ENCODE measurements at places on chromosomes 11 and 22.

DNA sequence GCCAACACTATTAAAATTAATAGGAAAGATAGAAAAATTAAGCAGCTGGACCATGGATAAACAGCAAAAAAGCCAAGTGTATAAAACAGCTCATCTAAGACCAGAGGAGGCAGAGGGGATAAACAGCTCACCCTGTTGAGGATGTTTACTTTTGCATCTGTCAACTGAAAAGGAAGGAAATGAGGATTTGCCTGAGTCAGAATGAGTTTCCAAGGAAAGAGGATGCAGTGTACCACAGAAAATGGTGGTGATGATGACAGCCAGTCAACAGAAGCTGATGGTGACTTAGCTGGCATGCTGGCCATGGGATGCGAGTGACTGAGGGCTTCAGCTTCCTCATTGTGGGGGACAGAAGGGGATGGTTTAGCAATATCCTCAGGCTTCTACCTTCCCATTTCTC, 183.5 kb downstream of the KIRREL3 start:
- no peak for DNase-seq

- DNase-seq, result no peak
Observed at GRCh38 chr11:911031-911889, 650 bp upstream of the CHID1 start.

DNA sequence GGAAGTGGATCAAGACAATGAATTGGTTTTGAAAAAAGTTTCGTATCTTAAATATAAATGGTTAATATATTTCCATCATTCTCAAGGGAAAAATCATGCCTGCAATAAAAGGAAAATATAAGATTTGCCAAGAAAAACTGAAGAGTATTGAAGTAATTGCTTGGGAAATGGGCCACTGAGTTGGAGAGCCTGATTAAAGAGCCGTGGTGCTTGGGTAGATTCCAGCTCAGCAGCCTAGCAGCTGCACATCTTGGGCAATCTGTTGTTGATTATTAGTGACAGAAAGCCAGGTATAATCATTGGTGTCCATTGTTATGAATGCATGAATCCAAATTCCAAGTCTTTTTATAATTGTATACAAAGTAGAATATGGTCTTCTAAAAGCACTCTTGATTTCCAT, 800.9 kb upstream of the CHORDC1 start:
- DNase-seq, result no peak

GRCh38 chr11:68441466-68442230, 18.9 kb upstream of the PPP6R3 start:
- DNase-seq, result no peak

DNA sequence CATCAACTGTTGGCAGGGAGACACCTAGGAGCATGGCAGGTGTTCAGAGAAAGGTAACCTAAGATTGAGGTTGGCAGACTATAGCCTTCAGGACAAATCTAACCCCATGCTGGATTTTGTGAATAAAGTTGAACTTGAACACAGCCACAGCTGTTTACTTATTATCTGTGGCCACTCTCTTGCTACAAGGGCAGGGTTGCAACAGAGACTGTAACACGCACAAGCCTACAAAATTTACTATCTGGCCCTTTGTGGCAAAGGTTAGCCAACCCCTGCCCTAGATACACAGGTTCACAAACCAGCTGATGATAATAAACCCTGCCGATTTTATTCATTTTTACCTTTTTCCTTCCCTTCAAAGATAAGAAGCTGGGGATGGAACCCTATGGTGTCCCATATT, 2.5 kb downstream of the THYN1 start:
- no peak for DNase-seq

DNA sequence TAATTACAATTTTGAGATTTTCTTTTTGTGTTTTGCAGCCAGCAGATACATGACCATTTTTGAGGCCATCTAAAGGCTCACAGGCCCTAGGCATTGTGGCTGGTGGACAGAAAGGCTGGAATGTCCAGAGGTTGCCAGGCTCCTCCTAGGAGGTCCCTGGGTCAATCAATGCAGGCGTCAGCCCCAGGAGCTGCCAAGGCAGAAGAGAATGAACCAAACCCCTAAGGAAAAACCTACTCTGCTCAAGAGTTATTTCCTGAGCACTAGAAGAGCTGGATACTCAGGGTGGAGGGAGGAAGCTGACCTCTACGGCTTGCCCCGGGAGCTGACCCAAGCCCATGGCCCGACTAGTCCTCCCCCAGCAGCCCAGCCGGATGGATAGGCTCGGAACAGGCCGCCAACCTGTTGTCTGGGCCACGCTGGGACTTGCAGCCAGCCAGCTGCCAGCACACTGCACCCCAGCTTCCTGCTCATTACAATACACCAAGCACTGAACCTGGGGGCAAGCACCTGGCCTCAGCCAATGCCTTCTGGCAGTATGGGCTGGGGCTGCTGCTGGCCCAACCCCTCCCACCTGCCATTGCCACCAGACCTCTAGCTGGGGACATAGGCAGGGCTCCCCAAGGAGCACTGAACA, 5.7 kb upstream of the SCGB1A1 start:
- DNase-seq, result no peak

DNA sequence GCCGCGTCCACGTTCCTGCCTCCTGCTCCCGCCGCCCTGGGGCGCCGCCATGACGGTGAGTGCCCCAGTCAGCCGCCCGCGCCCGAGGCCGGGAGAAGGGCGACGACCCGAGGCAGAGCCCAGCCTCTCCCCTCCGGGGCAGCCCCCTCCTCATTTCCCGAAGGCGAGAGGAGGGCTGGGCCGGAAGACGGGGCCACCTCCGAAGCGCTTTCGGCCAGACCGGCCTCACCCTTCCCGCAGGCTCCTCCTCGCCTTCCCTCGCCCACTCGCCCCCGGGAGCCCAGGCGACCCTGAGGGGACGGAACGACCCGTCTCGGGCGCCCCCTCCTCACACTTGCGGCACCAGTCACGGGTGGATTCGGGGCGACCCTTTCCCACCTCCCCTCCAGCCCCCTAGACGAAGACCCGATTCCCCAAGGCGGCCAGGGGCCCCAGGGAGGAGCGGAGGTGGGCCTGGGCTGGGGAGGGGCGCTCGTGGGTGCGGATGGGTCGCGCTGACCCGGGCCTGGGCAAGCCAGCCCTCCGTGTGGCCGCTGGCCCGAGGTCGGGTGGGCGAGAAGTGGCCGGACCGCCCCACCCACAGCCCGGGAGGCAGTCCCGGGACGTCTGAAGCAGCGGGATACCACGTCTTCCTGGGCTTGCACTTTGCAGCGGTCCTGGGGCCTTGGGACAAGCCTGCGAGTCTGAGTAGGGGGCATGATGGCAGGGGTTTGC, 49.7 kb downstream of the TRIOBP start:
- no peak for DNase-seq

DNA sequence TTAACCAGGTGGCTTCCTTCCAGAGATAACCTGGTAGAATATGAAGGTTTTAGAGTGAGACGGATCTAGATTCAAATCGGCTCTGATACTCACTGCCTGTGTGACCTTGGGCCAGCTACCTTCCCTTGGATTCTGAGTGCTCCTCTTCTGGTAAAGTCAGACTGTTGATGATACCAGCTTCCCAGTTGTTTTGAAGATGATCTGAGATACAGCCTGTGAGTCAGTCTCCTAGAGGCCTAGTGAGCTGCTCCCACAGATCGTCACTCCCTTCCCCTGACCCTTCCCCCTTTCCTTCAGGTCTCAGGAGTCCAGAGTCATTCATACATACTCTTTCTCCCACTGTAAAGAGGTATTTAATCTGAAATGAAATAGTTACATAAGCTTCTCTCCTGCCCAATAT, 207.8 kb downstream of the GRIK4 start:
- no peak for DNase-seq

GRCh38 chr11:27410272-27410671, 47.3 kb upstream of the CCDC34 start:
- DNase-seq, result no peak

DNA sequence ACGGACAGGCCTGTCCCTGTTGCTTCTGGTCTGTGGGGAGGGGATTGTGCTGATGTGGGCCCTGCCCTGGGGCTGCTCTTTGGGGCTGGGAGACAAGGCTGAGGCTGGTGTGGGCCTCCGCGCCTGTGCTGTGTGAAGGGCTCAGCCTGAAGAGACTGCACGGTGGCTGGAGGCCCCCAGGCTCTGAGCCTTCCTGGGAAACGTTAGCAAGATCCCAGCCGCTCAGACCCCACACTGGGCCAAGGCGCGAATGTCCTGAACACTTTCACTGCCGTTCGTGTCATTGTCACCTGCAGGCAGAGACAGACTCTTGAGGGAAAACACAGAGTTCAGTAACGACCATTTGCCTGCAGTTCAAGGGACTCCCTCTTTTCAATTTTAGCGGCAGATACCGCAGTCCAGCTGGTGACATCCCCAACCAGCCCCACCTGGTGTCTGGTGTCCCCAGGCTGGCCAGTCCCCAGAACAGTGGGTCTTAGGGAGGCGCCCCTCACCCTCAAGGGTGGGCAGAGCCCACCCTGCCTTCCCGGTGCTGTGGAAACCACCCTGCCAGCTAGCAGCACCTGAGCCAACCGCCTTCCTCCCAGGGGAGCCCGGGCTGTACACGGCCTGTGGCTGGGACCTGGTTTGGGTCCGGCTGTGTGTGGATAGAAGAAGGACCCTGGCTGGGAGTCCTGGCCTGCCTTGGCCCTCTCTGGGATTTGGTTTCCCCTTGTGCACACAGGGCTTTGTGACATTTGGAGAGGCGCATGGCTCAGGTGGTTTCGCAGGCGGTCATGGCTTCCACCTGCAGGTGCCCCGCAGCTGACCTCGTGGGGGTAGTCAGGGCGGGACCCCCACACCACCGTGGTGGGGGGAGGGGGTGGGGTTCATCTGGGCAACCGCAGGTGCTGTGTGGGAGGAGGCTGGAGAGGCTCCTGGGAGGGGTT, 5.7 kb downstream of the PANX2 start:
- DNase-seq, result no peak

DNA sequence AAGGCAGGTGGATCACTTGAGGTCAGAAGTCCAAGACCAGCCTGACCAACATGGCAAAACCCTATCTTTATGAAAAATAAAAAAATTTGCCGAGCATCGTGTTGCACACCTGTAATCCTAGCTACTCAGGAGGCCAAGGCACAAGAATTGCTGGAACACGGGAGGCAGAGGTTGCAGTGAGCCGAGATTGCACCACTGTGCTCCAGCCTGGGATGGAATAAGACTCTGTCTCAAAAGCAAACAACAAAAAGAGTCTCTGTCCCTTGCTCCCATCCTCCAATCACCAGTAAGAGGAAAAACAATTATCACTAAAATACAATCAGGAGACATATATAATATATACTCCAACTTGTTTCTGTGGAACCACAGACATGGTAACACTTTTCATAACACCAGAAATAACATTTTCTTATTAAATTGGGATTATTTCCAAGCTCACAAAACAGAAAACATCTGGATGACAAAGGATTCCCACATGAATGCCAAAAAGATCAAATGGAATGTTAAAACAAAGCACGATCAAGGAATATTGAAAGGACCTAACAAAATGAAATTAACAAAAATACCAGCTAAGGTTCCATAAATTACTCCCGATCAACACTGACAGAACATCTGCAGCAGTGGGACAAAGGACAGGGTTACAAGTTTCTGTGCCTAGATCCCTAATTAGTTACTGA, 15.2 kb downstream of the FCHSD2 start:
- no peak for DNase-seq

GRCh38 chr11:1048375-1049070, 12.0 kb upstream of the MUC6 start:
- DNase-seq, result no peak

DNA sequence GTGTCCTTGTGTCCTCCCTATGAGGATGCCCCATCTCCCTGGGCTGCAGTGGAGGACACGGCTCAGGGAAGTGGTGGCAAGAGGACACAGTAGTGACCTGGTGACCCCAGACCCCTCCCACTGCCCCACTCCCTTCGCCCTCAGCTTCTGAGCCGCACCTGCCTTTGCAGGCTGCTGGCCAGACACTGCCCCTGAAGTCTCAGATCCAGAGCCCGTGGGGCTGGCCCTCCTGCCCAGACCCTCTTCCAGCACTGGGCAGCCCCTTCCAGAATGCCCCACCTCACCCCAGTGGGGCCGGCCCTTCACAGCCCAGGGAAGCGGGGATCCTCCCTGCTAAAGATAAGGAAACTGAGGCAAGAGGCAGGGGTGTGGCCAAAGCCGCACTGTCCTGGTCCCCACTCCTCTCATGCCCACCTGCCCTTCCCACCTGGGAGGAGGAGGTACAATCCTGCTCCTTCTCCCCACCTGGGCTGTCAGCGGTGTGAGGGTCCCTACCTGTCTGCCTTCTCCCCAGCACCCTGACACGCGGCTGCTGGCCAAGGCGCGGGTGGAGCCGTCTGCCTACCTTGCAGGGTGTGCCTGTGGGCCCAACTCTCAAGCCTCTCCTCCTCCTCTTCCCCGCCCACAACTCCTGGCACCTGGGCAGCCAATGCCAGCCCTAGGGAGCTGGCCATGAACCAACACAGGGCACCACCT, 17.3 kb downstream of the TRPM5 start:
- DNase-seq, result no peak

- DNase-seq, result no peak
Observed at GRCh38 chr11:94655291-94655690, 88.1 kb downstream of the PIWIL4 start.

DNA sequence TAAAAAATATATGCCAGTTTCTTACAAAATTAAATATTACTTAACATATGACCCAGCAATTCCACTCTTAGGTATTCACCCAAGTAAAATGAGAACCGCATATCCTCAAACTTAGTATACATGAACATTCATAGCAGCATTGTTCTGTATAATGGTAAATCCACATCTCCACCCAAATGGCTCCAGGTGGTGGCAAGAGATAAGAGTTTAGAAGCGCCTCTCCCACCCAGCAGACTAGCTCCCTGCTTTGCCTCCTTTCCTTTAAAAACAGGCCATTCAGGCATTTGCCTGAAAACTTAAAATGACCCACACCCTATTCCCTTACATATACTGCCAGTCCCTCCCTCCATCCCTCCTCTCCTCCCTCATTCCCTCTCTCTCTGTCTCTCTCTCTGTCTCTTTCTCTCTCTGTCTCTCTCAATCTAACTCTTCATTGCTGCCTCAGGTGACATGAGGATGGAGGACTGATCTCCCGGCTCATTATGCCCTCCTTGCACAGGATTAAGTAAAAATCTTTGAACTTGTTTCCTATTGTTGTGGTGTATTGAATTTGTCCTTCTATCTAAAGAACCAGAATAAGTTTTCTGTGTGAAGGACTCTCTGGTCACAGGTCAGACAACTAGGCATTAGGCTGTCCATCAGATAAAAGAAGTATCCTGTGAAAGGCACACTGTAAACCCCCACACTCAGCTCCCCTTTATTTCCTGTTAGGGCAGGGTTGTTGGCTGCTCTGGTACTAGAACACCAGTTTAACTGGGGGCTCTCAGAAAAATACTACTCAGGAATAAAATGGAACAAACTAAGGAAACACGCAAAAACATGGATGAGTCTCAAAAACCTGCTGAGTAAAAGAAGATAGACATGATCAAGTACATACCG, 48.3 kb downstream of the RRP8 start:
- no peak for DNase-seq

GRCh38 chr11:119853581-119854360, 124.8 kb upstream of the NECTIN1 start:
- no peak for DNase-seq
